CD4-positive, alpha-beta T cell treated with Interleukin-6 for 4 hours (primary cell): ENCODE measurements at places on chromosomes 13 and 19.

DNA sequence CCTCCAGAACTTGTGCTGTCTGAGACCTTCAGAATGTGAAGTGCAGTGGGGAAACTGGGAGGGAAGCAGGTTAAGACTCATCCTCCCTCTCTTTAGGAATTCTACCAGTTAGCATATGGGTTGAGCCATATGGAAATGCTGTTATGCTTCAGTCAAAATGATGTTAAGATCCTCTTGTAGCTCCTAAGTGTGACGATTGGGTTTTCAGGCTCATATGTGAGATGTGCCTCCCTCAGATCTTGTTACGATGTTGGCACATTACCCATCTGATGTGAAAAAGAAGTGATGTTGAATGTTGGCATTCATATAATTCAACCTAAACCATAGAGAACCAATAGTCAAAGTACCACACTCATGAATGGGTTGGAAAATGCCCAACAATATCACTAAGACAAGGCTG, 67.8 kb upstream of the IPO5 start:
- DNase-seq: no peak

- no peak for DNase-seq
These were observed 91.7 kb downstream of the SLC10A2 start for GRCh38 chr13:102974317-102975087.

DNA sequence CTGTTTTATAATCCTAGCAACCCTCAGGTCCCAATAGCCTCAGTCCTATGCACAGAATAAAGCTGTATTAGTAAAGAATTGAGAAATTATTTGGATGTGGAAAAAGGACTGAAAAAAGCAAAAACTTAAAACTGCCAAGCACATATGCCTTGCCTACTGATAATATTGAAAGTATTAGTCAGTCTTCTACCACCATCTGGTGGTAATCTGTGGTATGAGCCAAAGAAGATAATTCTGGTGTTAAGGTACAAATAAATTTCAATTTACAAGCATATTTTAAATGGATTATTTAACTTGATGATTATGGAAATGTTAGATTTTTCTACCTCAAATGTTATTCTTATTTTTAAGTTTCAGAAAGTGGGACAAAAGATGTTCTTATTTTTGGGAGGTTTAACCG, 460.3 kb upstream of the KLHL1 start:
- DNase-seq: no peak

- DNase-seq: no peak
These were observed 44.8 kb downstream of the CCDC70 start for GRCh38 chr13:51906581-51906980.

- DNase-seq: no peak
These were observed 89.9 kb downstream of the FGF14 start for GRCh38 chr13:102311901-102312300.

- DNase-seq: no peak
These were observed 363 bp upstream of the ZNF763 start for GRCh38 chr19:11964496-11964857.
